ENCODE measurements at places on chromosomes 3 and 15.

DNA sequence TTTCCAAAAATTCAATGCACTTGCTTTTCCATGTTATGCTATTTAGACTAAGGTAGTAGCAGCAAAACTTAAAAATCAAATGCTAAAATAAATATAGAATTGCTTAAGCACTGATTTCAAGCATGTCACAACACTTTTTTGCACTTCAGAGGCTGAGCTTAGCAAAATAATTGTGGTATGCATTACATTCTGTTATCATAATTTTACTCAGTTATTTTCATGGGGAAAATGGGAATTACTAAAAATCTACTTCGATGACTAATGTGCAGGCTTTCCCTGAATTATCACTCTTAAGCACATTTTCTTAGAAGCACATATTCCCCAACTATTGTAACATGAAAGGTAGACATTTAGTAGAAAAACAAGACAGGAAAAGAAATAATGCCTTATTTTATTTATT is 322.4 kb upstream of the CBLB start:
- no peak for DNase-seq

DNA sequence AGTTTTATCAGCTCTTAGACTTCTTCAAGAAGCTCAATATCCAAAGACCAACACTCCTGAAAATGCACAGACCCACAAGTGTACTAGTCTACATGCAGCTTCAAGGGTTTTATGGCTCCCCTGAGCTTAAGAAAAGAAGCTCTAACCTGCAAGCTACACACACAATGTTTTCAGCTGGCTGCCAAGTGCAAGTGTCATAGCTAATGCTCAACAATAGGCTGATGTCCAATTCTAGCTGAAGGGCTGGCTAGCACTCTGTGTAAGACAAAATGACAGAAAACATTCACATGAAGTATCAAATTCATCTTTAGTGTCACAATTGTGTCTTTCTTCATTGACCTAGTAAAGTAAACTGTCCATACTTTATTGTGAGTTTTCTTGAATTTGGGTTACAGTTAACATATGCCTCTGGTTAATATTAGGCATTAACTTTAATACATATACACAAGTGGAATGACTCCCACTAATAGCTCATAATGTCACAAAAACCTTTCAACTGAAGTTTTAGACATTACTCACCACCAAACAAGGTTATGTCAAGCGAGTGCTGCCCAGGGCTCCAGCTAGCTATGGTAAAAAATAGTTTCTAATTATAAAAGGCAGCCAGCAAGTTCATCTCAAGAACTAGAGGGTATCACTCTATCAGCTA is 15.1 kb downstream of the ABI3BP start:
- DNase-seq = no peak

DNA sequence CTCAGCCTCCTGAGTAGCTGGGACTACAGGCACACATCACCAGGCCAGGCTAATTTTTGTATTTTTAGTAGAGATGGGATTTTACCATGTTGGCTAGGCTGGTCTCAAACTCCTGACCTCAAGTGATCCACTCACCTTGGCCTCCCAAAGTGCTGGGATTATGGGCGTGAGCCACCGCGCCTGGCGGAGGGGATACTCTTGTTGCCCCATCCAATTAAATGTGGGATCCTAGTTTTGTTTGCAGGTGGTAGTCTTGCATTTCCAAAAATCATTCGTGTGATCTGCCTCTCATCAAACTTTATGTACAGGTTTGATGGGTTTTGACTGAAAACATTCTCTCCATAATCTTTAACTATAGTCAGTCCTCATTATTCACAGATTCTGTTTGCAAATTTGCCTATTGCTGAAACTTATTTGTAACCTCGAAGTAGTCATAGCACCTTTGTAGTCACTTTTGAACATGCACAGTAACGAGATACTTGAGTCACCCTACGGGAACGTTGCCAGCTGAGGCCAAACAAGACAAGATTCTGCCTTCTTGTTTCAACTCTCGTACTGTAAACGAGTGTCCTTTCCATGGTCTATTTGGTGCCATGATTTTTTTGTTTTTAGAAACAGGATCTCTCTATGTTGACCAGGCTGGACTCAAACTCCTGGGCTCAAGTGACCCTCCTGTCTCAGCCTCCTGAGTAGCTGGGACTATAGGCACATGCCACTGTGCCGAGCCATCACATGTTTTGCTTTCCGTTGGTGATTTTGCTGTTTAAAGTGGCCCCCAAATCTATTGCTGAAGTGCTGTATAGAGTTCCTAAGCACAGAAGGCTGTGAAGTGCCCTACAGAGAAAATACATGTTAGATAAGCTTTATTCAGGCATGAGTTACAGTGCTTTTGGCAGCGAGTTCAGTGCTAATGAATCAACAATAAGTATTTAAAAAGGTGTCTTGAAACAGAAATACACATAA is 8.1 kb upstream of the MAPK6 start:
- DNase-seq = no peak

DNA sequence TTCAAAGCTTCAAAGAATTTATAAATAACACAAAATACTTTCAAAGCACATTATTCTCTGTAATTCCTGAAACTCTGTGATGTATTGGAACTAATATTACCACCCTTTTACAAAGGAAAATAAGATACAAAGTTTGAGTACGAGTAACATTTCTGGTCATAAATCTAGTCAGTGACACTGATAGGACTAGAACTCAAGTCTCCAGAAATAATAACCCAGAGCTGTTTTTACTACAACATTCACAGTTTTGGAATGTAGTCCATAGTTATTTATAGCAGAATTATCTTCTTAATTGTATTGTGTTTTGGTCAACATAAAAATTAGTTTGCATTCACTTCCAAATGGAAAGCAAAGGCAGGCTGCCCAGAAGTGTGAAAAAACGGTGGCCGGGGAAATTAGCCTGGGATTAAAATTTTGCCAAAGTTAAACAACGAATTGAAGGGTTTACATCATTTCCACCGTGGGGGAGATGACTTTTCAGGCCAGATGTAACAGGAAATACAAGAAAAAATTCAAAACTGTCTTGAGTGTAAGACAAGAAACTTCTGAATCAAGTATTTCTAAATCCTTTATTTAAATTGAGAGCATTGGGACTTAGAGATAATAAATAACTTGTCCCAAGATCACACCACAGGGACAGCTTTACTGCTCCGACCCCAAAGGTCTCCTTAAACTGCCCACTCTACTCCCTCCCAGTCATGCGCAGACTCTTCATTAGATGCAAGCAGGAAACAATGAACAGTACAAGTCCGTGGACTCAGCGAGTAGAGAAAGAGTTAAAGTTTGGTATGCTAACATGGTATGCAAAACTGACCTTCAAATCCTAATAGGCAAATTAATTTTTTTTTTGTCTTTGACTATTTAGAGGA is 74.3 kb upstream of the VGLL4 start:
- no peak for DNase-seq

DNA sequence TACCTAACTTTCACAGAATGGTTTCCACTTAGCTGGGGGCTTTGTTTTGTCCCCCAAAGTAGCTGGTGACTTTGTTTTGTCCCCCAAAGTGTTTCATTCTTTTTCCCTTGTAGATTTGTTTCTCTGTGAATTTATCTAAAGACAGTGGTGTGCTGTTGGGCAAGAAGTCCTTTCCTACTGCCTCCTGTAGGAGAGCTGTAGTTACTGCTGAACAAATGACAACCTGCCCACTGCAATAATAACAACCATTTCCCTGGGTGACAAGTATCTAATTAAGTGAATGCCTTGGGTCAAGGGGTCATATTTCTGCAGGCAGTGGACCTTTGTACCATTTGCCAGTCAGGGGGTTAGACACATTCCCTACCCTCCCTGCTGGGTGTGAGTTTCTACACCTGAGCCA is 125.4 kb upstream of the BFSP2 start:
- no peak for DNase-seq

GRCh38 chr15:70046679-70047369 is 50.9 kb downstream of the TLE3 start:
- DNase-seq = peak; percentile 2

- no peak for DNase-seq
Observed at GRCh38 chr3:127532561-127533203, 57.9 kb downstream of the TPRA1 start.

DNA sequence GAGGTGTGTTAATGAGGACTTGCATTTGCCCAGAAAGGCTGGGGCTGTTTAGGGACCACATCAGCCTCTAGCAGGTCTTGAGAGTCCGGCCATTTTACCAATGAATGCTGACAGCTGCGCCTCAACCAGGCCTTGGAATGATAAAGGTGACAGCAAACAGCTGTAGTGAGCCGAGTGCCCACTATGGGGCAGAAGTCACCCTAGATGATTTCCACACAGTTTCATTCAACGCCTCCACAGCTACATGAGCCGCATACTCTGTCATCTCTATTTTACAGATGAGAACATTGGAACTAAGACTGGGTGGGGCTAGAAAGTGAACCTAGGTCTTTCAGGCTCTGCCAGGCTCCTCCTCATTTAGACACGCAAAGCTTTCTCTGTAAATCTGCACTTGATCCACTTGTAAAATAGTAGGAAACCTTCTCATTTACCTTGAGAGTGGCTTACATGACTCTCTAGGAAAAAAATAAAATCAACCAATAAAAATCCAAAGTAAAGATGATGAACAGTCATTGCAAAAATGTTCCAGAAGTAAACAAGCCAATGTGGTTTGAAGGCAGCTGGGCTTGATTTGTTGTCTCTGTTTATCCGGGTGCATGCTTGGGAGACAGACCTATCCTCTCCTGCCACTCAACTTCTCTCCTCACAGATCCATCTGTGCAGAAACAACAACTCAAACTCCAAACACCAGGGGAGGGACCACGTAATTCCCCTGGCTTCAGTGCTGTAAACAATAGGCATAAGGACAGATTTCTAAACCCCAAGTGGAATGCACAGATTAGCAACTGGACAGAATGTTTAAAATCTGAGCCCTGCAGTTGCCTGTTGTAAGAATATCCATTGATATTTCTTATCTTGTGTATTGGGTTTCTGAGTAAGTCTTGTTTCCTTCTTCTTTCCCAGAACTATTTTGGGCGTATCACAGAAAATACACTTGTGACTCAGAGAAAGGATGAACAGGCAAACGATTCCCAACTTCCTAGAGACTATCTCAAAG is 31.5 kb upstream of the LDHAL6B start:
- DNase-seq = peak; percentile 52

DNA sequence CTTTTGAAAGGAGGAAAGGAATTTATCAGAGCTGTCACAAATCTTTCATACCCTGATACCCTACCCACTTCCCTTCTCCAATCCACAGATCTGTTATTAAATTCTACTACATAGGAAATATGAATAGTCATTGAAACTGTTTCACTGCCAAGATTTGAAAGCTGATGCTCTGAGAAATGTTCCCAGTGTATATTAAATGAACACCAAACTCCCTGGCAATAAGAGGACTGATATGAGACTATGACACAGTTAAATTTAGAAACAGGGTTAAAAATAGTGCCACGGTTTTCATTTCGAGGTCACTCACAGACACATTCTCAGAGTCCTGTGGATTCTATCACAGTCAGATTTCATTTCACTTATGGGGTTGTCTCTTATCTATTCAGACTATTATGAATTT is 27.2 kb upstream of the GBE1 start:
- no peak for DNase-seq

- no peak for DNase-seq
Observed at GRCh38 chr3:23701716-23702597, 103.8 kb upstream of the UBE2E1 start.

GRCh38 chr3:170864525-170865208 is 5.3 kb downstream of the RPL22L1 start:
- no peak for DNase-seq
